Smooth muscle cell of the brain vasculature (primary cell): ENCODE measurements at places on chromosomes 12 and 14.

DNA sequence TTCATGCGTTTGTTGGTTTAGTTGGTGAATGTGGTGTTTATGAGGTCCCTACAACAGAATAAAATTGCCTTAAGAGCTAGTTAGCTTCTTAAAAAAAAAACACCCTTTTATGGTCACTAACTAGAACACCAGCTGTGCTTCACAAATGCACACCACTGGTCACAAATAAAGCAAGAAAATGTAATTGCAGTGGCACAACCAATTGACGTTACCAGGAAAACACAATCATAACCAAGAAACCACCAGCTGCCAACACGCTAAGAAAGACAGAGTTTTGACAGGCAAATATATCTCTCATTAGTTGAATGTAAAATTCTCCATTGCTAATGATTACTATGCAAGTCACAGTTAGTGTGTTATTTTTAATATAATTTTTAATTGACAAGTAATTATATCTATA is 389.9 kb downstream of the ADAMTS20 start:
- no peak for DNase-seq

DNA sequence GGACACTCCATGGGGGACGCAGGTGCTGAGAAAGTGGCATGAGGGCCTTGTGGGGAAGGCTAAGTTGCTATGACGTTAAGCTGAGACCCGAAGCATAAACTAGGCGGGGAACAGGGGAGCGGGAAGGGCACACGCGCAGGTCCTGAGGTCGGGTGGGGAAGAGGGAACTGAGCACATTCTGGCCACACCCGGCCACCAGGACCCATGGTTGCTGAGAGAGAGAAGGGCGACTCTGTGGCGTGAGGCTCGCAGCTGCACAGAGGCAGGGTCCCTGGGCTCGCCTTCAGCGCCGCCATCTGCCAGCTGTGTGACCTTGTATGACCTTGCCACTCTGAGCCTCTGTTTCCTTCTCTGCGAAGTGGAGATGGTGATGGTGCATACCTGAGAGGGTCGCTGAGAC is 182.5 kb downstream of the PHETA1 start:
- DNase-seq = no peak

DNA sequence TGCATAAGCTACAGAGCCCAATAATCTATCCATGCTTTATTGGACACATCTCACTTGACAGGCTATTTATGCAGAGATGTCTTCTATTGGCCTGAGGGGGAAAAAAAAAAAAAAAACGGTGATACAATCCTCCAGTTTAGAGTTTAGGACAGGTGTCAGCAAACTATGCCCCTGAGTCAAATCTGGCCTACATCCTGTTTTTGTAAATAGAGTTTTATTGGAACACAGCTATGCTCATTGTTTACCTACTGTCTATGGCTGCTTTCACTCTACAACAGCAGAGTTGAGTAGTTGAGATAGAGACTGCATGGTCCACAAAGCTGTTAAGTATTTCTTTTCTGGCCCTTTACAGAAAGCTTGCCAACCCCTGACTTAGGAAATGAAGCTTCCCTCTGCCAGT is 403.1 kb downstream of the C12orf75 start:
- DNase-seq = no peak

DNA sequence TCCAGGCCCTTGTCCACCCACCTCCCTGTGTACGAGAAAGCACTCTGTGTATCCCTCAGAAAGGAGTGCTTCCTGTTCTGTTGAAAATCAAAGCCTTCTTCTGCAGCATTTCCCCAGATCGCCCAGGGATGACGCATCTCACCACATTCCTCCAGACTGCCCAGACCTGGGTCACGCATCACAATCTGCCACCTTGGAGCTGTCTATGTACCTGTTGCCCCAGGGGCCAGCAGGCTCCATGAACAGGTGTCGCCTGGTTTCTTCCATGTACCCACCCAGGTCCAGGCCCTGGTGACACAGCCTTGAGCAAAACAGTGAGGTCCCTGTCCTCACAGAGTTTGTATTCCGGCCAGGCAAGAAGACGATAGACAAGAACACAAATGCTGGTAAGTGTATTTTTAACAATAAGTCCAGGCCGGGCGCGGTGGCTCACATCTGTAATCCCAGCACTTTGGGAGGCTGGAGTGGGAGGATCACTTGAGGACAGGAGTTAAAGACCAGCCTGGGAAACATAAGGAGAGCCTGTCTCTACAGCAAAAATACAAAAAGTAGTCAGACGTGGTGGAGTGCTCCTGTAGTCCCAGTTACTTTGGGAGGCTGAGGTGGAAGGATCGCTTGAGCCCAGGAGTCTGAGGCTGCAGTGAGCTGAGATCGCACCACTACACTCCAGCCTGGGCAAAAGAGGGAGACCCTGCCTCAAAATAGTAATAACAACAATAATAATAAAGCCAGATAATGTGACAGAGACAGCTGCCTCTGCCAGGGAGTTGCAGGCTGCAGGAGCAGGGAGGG is 6.8 kb upstream of the PPP1R13B start:
- DNase-seq = no peak

- DNase-seq = no peak
Observed at GRCh38 chr14:43135877-43136411, 1371.1 kb downstream of the FSCB start.

DNA sequence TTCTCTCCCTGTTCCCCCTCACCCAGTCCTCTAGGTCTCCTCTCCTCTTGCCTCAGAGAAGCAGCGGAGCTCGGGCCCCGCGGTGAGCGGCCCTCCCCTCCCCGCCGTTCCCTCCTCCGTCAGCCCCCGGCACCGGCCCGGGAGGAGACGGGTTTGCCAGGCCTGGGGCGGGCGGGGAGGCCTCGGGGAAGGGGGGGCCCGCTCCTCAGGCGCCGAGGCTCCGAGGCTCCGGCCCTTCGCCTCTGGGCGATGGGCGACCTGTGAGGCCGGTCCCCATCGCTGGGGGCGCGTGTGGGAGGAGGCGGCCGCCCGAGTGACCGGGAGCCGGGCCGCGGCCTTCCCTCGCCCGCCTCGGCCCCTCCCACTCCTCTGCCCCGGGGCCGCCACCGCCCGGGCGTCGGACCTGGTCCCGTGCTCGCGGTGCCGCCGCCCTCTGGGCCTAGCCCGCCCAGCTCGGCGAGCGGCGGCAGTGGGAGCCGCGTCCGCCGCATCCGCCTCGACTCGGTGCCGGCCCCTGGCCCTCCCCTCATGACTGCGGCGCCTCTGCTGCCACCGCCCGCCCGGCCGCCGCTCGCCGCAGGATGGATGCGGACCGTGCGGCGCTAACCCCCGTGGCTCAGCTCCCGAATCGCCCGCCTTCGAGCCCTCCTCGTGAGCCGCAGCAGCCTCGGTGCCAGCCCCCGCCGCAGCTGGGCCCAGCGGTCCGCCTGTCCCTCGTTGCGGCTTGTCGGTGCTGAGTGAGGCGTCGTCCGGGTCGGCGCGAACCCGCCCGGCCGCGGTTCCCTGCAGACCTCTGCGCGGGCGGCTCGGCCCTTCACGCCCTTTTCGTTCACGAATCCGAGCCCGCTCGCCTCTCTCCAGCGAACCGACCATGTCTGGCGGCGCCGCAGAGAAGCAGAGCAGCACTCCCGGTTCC is 574 bp downstream of the WNK1 start:
- no peak for DNase-seq

- no peak for DNase-seq
Observed at GRCh38 chr14:51442513-51443175, 202.6 kb downstream of the TMX1 start.

GRCh38 chr14:42000450-42000849 is 393.8 kb downstream of the LRFN5 start:
- DNase-seq = no peak

DNA sequence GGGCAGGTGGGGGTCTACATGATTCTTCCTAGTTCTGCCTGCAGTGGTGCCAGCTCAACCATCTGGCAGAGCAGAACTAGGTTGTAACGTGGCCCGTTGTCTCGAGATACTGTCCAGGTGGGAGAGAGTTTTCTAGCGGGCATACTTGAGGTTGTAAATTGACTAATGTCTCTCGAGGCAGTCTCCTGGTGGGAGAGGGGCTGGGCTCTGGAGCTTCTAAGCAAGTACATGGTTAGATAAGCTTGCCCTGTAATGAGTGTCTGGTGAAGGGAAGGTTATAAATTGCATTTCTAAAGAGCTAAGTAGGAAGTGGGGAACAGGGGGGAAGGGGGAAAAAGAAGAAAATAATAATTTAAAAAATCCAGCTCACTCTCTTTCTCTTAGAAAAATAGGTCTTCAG is 18.1 kb downstream of the BDKRB1 start:
- DNase-seq = no peak

DNA sequence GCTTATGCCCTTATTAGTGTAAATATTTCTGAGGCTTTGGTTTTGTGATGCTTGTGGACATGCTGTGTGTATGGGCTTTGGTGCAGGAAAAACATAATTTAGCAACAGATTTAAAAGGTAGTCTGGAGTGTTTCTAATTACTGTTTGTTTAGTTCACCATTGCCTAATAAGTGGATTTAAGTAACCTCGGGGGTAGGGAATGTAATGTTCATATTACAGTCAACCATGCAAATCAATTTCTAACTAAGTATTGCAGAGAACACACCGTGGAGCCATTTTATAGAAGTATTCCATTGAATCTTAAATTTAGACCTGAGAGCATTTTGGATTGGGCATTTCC is 53.5 kb downstream of the ANO6 start:
- no peak for DNase-seq

GRCh38 chr12:47811581-47812484 is 7.9 kb downstream of the HDAC7 start:
- DNase-seq = no peak

DNA sequence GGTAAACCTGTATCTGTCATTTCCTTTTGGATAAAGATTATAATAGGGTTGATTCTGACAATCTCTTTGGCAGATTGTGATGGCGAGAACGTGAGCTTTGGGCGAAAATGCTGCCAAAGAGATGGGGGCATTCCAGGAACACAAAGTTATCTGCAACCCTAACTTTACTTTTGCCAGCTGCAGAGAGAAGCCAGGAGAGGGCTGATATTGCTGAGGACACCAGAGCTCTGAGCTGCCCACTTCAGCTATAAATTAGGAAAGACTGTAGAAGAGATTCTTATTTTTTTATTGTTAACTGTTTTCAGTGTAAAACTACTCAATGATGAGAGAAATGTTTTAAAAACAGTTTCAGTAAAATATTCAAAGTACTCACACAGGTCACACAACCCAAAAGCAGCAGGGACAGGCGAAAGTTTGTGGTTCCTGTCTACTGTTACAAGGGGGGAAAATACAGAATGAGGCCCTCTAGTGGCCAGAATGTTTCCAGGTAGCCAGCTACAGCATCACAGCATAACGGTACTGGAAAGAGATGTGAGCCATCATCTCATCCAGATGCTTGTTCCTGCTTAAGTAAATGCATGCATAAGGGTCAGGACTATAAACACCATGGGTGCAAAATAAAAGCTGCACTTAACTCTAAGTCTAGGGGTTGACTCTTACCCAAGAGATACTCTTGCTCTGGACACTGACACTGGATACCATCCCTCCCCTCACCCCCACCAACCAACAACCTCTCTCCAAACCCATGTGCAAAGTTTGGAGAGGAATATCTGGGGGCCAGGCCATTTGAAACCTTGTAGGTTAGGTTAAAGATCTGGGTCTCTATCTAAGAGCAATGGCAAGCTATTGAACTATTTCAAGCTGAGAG is 498.4 kb downstream of the RMST start:
- DNase-seq = no peak

GRCh38 chr12:82954572-82954971 is 267.9 kb downstream of the TMTC2 start:
- DNase-seq = no peak

DNA sequence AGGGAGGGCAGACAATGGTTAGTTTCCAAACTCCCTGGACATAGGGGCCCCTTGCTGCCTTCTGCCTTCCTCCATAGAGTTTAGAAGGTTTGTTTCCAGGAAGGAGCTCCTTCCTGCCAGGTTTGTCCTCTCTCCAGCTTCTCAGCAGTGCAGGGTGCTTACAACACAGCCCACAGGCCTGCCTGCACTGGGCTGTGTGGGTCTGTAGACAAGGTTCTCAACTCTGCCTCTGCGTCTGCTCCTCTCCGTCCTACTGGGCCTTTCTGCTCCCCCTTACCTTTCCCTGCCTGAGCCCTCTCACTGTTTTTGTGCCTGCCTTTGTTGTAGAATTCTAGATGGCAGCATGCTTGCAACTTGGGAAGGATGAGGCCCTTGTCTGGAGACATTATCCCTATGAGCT is 124.0 kb downstream of the SAMD4A start:
- DNase-seq = no peak

DNA sequence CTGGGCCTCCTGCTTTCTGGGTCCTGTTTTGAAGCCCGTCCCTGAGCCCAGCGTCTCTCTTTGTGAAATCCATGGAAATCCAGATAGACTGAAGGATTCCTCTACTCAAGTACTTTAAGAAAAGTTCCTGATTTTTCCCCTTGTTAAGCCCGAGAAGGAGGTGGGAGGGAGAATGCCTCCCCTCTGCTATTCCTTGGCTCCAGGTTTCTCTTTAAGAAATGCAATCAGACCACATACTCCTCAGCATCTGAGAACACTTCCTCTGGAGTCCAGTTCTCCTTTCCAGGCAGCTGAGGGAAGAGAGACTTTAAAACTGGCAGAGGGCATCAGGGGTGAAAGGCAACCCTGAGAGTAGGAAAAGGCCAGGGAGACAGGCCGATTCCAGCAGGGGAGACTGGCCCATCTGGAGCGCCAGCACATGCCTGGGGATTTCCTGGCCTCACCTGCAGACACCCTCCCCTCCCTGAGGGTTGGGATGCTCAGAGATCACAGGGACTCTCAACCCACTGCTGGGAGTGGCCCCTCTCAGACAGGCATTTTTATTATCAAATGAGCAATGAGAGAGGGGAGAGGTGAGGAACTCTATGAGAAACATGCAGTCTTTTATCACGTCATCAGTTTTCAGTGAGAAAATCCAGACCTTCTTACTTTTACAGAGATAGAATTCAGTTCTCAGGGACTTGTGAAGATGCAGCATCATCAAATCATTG is 2.0 kb upstream of the EMP1 start:
- DNase-seq = no peak

DNA sequence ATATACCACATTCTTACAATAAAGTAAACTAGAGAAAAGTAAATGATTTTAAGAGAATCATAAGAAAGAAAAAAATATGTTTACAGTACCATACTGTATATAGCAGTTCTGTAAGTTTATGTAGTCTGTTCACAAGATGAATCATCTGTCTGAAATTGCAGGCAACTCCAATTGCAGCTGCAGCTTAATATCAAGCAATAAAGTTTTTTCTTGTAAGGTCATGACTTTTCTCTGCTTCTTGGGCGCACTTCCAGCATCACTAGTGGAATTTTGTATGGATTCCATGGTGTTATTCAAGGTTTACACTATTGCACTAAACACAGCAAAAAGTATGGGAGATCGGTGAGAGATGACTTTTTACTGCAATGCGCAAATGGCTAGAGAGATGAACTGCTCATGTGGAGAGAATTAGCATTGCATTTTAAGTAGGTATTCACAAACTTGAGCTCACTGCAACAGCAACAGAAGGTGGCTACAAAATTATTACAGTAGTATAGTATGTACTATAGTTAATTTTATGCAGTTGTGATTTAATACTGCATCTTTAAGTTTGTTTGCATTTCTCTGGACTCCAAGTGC is 445.4 kb upstream of the OR4E1 start:
- DNase-seq = no peak

- DNase-seq = no peak
Observed at GRCh38 chr12:92863251-92863650, 65.8 kb downstream of the EEA1 start.

GRCh38 chr12:40011775-40012129 is 94.1 kb downstream of the SLC2A13 start:
- no peak for DNase-seq

GRCh38 chr14:61644834-61645233 is 50.5 kb upstream of the HIF1A start:
- DNase-seq = no peak
